ENCODE measurements at places on chromosomes 13 and 19.

- no peak for DNase-seq
Observed at GRCh38 chr13:100323937-100324336, 235.0 kb downstream of the PCCA start.

- no peak for DNase-seq
Observed at GRCh38 chr19:54156953-54157352, 2.6 kb downstream of the LENG1 start.

- DNase-seq, result peak; percentile 21
Observed at GRCh38 chr19:10372690-10373089, 7.7 kb downstream of the TYK2 start.

DNA sequence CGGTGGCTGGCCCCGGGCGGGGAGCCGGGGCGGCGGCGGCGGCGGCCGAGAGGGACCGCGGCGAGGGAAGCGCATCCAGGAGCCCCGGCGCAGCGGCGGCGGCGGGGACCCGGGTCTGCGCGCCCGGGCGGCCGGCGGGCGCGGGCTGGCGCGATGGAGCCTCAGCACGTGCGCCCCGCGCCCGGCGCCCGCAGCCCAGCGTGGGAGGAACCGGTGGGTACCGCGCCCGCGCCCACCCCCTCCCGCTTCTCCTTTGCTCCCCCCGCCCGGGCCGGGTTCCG, 7.8 kb upstream of the DGKH start:
- DNase-seq, result no peak

- peak; percentile 48 for DNase-seq
Observed at GRCh38 chr19:1745589-1746031, 7.7 kb upstream of the ONECUT3 start.

- DNase-seq, result no peak
Observed at GRCh38 chr13:96681766-96682165, 312.5 kb downstream of the OXGR1 start.

- peak; percentile 85 for DNase-seq
Observed at GRCh38 chr13:46288570-46289259, 77.0 kb downstream of the LRRC63 start.

DNA sequence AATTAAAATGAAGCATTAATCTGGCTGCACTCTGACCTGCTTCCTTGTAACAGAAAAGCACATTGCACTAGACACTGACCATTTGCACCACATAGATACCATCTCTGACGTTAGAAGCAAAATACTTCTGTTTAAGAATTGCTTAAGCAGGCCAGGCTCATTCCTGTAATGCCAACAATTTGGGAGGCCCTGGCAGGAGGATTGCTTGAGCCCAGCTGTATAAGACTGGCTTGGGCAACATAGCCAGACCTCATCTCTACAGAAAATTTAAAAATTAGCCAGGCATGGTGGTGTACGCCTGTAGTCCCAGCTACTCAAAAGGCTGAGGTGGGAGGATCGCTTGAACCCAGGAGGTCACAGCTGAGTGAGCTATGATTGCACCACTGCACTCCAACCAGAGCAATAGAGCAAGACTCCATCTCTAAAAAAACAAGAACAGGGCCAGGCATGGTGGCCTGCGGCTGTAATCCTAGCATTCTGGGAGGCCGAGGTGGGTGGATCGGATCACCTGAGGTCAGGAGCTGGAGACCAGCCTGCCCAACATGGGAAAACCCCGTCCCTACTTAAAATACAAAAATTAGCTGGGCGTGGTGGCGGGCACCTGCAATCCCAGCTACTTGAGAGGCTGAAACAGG, 7.0 kb upstream of the TLE6 start:
- DNase-seq, result no peak

GRCh38 chr19:45752639-45753038, 16.4 kb downstream of the SIX5 start:
- no peak for DNase-seq

- no peak for DNase-seq
Observed at GRCh38 chr13:41136396-41137031, 3.9 kb upstream of the KBTBD6 start.

GRCh38 chr13:38381890-38382289, 32.2 kb downstream of the UFM1 start:
- no peak for DNase-seq

DNA sequence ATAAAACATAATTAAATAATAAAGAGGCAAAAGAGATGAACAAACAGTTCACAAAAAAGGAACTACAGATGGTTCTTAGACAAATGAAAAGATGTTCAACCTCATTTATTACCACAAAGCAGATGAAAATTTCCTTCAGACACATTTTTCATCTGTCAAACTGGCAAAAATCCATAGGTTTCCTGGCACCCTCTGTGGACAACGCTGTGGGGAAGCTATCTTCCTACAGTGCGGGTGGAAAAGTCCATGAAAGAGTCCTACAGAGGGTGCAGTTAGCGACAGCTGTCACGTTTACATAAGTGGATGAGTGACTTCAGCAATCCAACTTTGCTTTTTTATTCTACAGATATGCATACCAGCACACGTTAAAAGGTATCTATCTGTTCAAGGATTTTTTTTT, 30.3 kb upstream of the PDCD5 start:
- DNase-seq, result no peak

DNA sequence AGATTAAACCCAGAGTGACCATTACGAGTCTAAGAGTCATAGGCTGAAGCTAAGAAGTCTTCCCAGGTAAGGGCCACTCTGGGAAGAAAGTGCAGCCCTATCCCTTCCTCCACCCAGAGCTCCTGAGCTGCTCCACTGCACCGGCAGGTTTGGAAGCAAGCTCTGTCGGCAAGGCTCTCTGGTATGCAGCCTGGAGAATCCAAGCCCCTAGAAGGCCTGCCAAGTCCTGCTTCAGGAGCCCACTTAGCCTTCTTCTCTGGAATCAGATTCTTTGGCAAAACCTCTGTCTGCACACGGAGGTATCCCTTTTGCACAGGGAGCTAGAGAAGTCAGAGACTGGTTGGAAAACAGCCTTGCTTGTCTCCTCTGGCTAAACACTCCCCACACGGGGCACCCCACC, 58.5 kb downstream of the CEBPG start:
- no peak for DNase-seq

- DNase-seq, result no peak
Observed at GRCh38 chr13:97068151-97068550, 73.9 kb upstream of the OXGR1 start.

DNA sequence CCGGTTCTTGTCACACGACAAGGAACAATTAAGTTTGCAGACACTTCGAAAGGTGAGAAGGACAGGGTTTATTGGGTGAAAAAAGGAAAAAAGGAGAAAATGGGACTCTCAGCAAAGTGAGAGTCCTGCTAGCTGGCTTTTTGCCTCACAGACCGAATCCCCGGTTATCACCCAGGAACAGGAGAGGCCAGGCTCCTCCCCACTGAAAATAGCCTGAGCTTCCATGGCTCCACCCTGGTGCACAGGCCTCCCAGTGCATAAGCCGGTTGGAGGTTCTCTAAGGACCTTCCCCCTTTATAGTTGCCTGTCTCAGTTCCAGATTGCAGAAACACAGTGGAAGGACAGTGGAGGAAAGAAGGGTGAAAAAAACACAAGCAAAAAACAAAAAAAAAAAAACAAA, 571.7 kb downstream of the KCTD12 start:
- no peak for DNase-seq

DNA sequence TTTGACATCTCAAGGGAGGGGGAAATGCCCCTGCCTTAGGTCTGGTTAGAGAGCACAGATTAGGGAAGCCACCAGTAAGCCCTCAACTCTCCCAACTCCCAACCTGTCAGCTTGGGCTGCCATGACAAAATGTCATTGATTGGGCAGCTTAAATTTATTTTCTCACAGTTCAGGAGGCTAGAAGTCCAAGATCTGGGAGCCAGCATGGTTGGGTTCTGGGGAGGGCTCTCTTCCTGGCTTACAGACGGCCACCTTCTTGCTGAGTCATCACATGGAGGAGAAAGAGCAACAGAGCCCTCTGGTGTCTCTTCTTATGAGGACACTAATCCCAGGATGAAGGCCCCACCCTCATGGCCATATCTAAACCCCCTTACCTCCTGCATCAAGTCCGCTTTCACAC, 24.2 kb downstream of the C19orf12 start:
- DNase-seq, result peak; percentile 83

- no peak for DNase-seq
Observed at GRCh38 chr13:89455741-89456140, 1784.6 kb downstream of the SLITRK5 start.

- peak; percentile 73 for DNase-seq
Observed at GRCh38 chr19:53192771-53193534, at the start of gene ZNF665. TSS of gene ZNF665 (minus strand) at chr19:53193358. CDS start at chr19:53182898, 10,460 bp downstream.

DNA sequence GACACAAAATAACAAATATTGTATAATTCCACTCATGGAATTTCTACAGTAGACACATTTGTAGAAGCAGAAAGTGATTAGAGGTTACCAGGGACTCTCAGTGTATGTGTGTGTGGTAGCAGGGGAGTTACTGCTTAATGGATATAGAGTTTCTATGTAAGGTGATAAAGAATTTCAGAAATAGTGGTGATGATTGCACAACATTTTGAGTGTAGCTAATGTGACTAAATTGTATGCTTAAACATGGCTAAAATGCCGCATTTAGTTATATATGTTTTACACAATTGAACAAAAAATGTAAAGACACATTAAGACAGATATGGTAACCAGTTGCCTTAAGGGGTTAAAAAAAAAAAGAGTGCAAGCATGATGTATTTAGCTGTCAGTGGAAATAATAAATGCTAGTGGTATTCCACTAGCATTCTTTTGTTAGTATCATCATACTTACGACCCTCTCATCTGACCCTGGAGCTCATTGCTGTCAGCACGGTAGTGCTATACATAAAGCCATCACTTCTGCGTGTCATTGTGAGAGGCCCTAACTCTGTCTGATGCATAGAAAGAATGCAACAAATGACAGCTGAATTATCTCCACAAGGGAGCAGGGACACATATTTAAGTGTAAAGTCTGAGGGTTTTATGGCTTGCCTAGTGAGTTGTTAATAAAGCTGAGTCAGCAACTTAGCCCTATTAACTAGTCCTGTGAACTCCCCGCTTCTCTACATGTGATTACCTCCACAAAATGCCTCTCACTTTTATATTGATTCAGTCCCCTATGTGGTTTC, 134.1 kb upstream of the RXFP2 start:
- no peak for DNase-seq

DNA sequence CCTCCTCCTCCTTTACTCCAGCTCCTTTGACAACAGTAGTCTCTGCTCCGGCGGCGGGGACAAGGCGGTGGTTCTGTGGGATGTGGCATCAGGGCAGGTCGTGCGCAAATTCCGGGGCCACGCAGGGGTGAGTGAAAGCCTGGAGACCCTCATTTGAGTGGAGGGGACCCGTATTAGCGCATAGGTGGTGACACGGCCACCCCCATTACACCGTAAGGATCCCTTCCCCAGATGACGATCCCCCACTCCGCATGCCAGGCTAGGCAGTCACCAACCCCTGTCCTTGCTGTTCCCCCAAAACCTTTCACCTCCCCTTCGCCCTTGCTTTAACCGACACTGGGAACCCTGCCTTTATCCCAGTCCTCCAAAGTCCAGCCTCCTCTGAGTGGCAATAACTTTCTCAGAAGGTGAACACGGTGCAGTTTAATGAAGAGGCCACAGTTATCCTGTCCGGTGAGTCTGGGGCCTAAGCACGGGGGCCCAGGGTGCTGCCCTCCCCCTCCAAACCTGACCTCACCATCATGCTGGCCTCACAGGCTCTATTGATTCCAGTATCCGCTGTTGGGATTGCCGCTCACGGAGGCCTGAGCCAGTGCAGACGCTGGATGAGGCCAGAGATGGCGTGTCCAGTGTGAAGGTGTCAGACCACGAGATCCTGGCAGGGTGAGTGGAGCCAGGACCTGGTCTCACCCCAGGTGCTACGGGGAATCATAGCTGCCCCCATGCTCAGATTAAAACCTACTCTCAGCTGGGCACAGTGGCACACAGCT, 3.7 kb downstream of the WDR83 start:
- DNase-seq, result no peak

- DNase-seq, result no peak
Observed at GRCh38 chr19:33366897-33367296, 6.6 kb upstream of the CEBPG start.

- no peak for DNase-seq
Observed at GRCh38 chr19:31317093-31317492, 32.1 kb downstream of the TSHZ3 start.

DNA sequence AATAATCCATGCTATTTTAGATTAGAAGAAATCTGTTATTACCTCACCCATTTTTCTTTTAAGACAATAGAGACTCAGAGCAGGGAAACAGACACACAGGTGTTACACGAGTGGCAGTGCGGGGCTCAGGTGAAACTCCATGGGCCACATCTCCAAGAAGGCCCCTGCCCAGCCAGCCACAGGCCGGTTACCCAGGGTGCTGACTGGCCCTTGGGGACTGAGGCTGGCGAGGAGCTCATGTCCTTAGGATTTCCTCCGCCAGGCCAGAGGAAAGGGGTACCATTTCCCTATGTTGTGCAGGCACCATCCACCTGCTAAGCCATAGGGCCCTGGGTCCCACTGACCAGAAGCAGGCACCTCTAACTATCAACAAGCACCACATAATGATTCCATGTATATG, 10.6 kb downstream of the C19orf47 start:
- DNase-seq, result no peak

DNA sequence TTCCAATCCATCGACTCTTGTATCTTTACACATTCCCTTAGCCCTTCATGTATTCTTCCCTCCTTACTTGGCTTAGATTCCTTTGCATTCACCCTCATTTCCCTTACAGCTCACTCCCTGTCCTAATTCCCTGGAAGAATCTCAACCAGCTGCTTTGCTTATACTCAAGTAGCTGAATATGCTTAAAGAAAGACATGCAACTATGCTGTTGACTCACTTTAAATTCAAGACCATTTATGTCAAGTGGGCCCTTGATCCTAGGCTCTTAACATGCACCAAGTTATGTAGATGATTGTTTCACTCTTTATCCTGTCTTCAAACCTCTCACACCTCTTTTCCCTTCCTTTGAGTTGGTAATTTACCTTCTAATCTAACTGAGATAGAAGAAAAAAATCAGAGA, 7.4 kb downstream of the CCDC122 start:
- no peak for DNase-seq

DNA sequence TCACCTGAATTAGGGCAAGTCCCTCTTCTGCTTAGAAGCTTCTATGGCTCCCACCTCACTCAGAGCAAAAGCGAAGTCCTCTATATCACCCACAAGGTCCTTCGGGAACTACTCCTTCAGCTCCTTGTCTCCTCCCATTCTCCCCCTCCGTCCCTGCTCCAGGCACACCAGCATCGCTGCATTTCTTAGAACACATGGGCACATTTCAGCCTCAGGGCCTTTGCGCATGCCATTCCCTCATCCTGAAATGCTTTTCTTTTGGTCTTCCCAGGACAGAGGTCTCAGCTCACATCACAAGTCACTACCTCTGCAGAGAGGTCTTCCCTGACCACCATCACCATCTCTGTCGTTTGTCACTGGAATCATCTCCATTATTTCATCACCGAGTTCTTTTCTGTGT, 4.0 kb downstream of the S1PR5 start:
- DNase-seq, result no peak

- no peak for DNase-seq
Observed at GRCh38 chr13:113121183-113121927, 1.2 kb upstream of the F10 start.
